ENCODE measurements at places on chromosomes 7 and 10. TPM values are rescaled to one million over a fixed set of nuclear protein-coding genes. Genes with fewer than 3 reads are reported as not detected.

- DNase-seq, result no peak
Observed at GRCh38 chr7:24464861-24465260, 108.4 kb upstream of the PALS2 start.

Gene SPDYE1
- total RNA-seq, result not detected

DNA sequence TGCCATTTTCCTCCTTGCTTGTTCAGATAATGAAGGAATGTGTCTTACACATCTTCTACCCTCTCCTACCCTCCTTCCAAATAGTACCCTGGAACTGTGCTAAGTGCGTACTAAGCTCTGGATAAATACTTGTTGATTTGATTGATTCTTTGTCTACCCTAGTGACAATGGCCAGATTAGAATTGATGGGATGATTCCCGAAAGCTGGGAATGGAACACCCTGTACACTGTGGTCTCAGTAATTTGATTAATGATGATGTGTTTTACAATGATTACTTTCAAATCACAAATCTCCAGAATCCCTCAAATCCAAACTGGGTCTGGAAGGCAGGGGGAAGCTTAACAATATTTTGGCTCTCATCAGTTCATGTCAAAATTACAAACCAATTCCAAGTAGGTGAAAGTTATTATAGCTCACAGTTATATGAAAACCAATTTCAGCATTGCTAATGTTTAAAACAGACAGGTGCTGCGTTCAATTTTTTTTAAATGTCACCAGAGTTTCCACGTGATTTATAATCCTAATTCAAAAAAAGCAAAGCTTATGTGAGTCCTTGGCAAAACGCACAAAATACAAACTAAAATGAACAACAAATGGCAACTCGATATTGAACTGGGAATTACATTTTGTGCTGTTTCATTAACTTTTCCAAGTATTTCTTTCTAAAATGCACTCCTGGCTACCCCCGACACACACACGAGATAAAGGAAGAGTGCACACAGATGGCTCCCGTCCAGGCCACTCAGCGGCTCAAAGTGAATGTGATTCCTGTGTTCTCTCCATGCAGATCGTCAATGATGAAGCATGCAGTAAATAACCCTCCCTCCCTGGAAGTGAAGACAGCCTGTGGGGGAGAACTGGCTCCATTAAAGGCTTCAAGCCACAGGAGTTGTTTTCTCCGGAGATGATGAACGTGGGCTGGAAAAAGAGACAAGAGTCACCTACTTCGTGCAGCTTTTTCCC is 21.7 kb upstream of the ADRB1 start:
- DNase-seq, result no peak

GRCh38 chr7:113799896-113800295 is 118.9 kb downstream of the PPP1R3A start:
- DNase-seq, result no peak

GRCh38 chr10:101272229-101272868 is 43.1 kb upstream of the LBX1 start:
- peak; percentile 68 for DNase-seq

DNA sequence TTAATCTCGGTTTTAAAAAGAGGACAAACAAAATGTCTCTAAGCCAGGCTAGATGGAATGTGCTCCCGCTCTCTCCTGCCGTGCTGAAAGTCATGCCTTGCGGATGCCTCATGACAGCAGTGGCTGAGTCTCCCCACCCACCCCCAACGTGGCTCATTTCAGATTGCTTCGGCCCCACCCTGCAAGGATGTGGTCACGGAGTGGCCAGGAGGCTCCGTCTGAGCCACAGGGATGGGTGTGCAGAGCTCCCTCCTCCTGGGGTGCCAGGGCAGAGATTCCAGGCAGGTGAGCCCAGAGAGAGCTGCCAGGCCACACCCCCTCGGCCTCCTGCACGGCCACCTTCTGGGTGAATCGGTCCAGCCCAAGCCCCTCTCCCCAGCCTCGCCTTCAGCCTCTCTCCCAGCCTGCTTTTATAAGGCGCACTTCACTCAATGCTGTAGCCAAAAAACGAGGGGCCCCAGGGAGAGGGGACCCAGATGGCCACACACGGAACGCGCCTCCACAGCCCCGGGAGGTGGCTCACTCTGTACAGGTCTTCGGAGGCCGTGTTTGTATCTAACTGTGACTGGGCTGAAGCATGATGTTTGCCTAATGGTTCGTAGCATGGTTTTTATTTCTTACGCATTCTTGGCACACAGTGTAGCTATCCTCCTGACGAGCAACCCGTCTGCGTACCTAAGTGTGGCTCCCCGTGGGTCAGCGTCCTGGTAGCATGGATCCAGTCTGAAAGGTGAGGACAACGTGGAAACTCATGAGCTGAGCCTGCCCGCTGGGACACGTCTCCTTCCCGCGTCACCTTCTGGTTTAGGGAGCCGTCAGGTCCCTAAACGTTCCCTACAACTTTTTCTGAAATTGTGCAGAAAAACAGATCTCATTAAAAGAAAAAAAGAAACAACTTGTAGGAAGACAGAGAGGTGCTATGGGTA is 413.8 kb upstream of the FOXK1 start:
- DNase-seq, result peak; percentile 77

GRCh38 chr7:45076946-45077345 is 11.8 kb downstream of the NACAD start:
- DNase-seq, result no peak

DNA sequence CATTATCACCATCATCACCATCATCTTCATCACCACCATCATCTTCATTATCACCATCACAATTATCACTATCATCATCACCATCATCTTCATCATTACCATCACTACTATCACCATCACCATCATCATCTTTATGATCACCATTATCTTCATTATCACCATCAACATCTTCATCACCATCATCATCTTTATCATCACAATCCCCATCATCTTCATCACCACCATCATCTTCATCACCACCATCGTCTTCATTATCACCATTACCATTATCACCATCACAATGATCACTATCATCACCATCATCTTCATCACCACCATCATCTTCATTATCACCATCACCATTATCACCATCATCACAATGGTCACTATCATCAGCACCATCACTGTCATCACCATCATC is 621.1 kb downstream of the PTPRN2 start:
- DNase-seq, result no peak

Gene SGCE
- total RNA-seq, result 31.5 TPM

DNA sequence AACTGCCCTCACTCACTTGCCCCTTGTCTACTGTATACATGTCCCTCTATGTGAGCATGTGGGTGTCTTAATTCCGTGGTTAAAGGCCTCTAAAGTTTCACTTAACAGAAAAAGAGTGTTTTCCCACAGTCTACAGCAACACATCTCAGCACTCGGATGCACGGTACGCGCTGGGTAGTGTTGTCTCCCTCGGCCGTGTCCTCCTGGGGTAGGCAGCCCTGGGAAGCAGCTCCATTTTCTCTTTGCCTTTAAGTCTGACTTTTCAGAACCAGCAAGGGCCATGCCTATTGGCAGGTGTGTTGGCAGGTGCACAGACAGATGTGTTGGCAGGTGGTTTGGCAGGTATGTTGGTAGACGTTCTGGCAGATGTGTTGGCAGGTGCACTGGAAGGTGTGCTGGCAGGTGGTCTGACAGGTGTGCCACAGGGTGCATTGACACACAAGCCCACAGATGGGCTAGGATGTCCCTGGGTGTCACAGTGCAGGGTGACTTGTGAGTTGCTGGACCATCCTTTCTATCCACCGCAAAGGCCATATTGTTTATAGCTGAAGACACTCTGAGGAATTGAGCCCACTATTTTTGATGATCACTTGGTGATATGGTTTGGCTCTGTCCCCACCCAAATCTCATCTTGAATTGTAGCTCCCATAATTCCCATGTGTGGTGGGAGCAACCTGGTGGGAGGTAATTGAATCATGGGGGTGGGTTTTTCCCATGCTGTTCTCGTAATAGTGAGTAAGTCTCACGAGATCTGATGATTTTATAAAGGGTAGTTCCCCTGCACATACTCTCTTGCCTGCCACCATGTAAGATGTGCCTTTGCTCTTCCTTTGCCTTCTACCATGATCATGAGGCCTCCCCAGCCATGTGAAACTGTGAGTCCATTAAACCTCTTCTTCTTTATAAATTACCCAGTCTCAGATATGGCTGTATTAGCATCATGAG is 296.9 kb downstream of the TNS3 start:
- no peak for DNase-seq

Gene EZH2
- 30.5 TPM for total RNA-seq

- no peak for DNase-seq
Observed at GRCh38 chr10:12109286-12109685, 20.2 kb upstream of the SEC61A2 start.

GRCh38 chr7:6619961-6620360 is 4.6 kb downstream of the ZNF853 start:
- DNase-seq, result no peak

DNA sequence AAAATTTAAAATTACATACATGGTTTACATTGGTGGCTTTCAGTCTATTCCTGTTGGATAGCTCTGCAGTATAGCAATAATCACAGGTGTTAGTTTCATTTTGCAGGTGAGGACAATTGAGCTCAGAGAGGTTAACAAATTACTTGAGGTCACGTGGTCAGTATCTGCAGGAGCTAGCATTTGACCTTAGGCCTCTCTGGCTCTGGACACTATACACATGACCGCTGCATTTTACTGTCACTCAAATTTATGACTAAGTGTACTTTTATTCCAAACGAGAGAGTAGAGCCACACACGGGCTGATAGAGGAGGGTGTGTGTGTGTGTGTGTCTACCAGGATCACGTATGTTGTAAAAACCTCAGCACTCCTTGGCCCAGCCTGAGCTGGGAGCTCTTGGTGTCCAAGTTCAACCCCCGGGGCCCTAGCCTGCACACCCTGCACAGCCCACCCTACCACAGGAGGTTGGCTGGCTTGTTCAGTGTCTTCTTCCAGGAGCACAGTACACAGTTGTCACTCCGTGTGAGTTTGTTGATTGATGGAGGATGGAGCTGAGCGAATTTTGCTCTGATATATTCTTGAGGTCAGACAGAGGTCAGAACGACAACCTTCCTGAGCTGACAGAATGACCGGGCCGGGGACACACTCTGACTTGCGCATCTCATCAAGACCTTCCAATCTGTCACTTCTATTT is 272.7 kb downstream of the GFRA1 start:
- no peak for DNase-seq

Gene STAG3
- total RNA-seq, result 0.07 TPM

GRCh38 chr7:80428161-80429054 is 83.5 kb downstream of the GNAT3 start:
- peak; percentile 73 for DNase-seq

Gene UNC5B
- total RNA-seq, result 0.26 TPM

- DNase-seq, result peak; percentile 27
Observed at GRCh38 chr7:131110297-131111080, 217.2 kb upstream of the MKLN1 start.

DNA sequence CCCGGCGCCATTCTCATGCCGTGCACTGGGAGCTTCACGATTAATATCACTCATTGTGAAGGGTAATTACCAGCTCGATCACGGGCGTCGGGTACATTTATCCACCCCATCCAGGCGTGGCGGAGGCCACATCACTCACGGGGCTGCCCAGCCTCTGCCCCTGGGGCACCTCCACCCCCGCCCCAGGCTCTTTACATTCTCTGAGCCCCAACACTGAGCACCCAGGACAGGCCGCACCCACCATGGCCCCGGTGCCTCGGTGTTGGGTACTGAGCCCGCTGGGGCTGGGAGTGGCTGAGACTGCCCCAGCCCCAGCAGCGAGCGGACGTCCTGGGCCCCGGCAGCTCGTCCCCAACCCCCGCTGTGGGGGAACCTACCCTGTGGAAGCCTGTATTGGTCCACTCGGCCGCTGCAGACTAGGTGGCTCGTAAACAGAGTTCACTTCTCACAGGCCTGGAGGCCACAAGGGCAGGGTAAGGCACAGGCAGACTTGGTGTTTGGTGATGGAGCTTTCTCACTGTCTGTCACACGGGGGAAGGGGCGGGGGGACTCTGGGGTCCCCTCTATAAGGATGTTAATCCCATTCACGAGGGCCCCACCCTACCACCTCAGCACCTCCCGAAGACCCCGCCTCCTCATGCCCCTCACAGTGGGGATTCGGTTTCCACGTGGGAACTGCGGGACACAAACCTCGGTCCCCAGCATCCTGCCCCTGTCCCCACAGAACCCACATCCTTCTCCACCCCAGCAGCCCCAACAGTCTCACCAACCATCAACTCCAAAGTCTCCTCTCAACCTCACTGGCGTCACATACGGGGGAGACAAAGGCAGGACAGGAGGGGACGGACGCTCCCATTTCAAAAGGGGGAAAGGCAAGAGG is 184.1 kb downstream of the ELFN1 start:
- no peak for DNase-seq

Gene ITIH5
- total RNA-seq, result not detected

Gene CRTAC1
- total RNA-seq, result not detected

- DNase-seq, result no peak
Observed at GRCh38 chr7:2117646-2118045, 115.1 kb downstream of the MAD1L1 start.

- no peak for DNase-seq
Observed at GRCh38 chr7:15751191-15751701, 64.8 kb upstream of the MEOX2 start.

- no peak for DNase-seq
Observed at GRCh38 chr7:139591550-139592195, 68.2 kb downstream of the CLEC2L start.

Gene PAPOLB
- total RNA-seq, result 0.40 TPM

- DNase-seq, result no peak
Observed at GRCh38 chr7:47942132-47942531, 6.1 kb downstream of the PKD1L1 start.

DNA sequence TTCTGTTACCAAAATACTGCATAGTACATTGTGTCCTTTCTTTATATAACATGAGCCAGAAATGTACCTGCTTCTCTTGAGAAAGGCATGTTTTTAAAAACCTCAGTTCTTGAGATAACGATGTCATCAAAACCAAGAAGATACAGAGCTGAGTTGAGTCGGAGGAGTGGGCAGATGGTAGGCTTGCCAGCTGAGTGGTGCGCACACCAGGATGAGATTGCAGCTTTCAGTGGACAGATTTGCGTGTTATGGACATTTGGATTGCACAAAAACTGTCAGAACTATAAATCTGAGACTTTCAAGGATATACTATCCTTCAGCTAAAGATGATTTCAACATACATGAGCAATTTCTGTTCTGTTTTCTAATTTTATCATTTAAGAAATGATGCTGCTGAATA is 25.0 kb downstream of the PRKAR2B start:
- DNase-seq, result no peak

Gene FANK1
- 2.4 TPM for total RNA-seq

GRCh38 chr7:135784013-135784412 is 35.4 kb upstream of the FAM180A start:
- no peak for DNase-seq

- DNase-seq, result no peak
Observed at GRCh38 chr10:31975157-31975765, 46.6 kb upstream of the ARHGAP12 start.

- DNase-seq, result no peak
Observed at GRCh38 chr7:97732565-97733275, 834 bp downstream of the TAC1 start.

GRCh38 chr7:104773796-104774195 is 240.2 kb upstream of the KMT2E start:
- no peak for DNase-seq

Gene LIPK
- total RNA-seq, result not detected

DNA sequence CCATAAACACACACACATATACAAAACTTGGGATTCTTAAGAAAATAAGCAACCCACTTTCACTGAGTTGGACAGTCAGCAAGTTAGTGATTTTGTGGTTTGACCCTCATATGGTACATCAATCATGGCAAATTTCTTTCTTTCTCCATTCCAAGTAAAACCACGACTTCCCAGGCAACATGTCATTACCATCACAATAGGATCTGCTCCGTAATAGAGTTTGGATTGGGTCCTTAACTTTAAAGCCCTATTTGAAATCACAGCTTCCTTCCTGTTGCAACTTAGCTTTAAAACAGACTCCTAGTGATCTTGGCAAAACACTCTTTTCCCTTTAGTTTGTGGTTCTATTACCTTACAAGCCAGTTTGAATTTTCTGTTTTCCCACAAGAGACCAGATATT is 483.6 kb downstream of the INHBA start:
- DNase-seq, result no peak

All from PC-3 (cell line).